GM18507 (cell line): ENCODE measurements at places on chromosomes 4 and X.

- DNase-seq, result no peak
Observed at GRCh38 chr4:17093481-17093880, 195.0 kb upstream of the LDB2 start.

- no peak for DNase-seq
Observed at GRCh38 chr4:186820391-186820891, 96.8 kb upstream of the FAT1 start.

- no peak for DNase-seq
Observed at GRCh38 chrX:2984342-2984741, 22.0 kb upstream of the ARSH start.

DNA sequence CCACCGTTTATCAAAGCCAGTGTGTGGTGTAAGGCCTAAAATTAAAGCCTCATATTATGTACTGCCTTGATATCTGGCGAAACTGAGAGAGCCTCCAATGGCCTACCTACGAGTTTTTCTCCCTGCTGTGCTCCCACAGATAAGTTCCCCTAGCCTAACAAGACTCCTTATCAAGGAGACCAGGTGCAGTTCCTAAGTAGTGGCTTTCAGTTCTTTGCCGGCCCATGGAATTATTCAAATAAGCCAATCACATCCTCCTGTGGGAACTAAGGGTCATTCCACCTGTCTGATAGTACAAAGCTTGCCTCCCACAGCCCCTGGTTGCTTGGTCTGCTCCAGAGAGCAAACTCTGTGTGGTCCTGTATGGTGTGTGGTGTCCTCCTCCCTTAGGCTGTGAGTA, 99.8 kb upstream of the TEX13C start:
- no peak for DNase-seq

GRCh38 chr4:111636961-111637585, 508.2 kb upstream of the FAM241A start:
- no peak for DNase-seq

GRCh38 chrX:72408885-72409284, 103.2 kb upstream of the CITED1 start:
- DNase-seq, result no peak

GRCh38 chr4:15444276-15444675, 16.4 kb downstream of the C1QTNF7 start:
- no peak for DNase-seq

DNA sequence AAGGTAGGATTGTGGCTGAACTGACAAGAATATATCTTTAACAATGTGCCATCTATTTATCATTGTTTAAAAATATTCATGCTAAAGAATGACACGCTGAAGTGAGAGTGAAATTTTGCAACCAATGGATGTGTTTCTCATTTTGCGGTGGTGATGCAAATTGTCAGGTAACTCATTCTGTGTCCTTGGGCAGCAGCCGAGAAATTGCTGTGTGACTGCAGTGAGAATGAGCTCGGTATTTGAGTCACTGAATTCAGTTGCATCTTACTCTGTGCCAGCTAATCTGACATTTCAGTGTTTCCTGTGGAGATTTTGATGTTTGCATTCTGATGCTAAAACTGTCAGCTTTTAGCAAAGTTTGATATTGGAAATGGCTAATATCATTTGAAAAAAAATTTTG, 28.1 kb downstream of the MCUB start:
- peak; percentile 20 for DNase-seq

DNA sequence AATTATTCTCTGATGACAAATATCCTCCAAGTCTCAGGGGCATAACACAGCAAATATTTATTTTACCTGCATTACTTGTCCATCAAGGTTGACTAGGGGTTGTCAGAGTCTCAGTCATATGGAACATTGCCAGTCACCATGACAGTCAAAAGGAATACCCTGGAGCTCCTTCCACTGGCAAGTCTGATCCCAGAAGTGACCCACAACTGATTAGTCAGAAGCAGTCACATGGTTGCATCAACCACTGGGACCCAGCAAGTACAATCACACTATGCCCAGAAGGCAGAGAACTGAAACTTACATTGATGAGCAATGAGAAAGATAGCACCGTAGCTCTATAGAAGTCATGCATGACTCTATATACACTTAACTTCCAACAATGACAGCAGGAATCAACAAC, 41.9 kb upstream of the SOD3 start:
- no peak for DNase-seq

GRCh38 chr4:8247047-8247930, 22.3 kb upstream of the HTRA3 start:
- DNase-seq, result no peak

DNA sequence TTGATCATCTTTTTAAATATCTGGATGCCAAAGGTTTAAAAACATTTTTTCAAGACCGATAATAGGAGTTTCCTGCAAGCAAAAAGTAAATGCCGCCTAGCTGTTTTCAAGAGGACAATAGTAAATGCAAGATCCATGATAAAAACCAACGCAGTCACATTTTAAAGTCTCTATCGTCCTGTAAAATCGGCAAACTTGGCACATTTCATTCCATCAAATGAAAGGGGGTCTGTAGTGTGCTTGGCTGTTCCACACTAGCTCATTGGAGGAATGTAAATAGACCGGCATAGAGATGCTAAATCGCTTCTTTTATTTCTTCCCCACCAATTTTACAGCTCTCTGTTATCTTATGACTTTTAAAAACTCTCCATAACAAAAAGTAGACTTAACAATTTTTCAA, 202.2 kb downstream of the NLGN4X start:
- no peak for DNase-seq

GRCh38 chr4:124414276-124415040, 298.1 kb downstream of the ANKRD50 start:
- no peak for DNase-seq

DNA sequence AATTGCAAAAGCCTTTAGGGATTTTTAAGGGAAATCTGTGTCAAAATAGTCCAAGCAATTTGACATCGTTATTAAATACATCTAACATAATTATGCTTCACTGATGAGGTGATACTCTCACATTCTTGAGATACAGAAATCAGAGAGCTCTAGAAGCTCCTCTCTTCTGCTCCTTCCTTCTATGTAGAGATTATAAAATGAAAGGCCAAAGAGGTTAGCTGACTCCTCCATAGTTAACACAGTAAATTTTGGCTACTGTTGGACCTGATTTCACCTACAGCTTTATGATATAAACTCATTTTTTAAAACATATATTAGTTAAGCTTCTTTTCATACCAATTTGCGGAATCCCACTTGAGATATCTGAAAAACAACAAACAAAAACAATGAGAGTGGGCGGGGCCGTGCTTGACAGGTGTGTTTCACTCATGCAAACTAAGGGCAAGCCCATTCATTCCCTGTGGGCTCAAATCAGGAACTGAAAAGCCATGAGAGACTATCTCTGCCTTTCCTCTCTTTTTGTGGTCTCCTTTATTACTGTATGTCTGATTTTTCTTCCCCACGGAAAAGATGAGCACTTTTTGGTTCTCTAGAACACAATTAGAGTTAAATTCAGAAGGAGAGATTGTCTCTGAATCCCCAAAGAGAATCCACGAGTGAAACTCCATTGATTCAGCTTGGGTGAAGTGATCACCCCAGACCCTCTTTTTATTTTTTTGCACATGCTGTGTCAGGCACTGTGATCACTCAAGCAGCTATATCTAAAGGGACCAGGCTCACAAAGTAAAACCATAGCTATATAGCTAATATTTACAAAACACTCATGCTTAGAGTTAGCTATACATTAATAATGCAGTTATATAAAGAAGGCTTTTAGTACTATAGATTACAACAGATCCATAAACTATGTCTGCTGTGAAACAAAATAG, 566.3 kb downstream of the IL15 start:
- no peak for DNase-seq

GRCh38 chrX:96721354-96721753, 36.7 kb downstream of the DIAPH2 start:
- peak; percentile 5 for DNase-seq

- DNase-seq, result no peak
Observed at GRCh38 chr4:152259866-152260265, 276.0 kb downstream of the FBXW7 start.

DNA sequence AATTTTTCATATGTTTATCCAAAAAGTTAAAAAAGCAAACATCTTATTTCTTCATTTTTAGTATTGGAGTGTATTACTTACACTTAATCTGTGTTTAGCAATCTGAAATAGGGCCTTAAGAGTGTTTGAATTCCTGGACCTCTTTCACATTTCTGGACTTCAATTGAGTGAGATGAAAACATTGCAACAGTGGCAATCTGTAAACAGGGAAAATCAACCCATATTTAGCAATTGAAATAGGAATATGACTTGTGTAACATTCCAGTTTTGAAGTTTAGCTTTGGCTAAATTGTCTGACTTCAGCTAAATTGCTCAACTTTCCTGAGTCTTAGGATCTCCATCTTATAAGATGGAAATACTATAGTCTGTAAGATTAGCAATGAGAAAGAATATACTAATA, 34.6 kb upstream of the FHL1 start:
- DNase-seq, result no peak

DNA sequence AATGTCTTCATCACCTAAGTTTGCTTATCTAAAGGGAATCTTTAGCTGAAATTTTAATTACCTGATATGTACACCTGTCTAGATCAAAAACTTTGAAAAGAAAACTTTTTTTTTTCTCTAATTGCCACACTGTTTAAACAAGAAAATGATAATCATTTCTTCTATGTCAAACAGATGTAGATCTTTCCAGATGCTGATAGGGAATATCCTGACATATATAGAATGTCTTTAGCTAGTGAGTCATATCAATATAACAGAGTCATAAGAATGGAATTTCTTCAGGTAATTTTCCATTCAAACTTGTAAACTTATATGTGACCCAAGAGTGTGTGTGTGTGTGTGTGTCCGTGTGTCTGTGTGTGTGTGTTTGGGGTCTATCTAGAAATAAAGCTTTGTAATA, 271.9 kb downstream of the GPM6A start:
- DNase-seq, result no peak

GRCh38 chr4:72712997-72713396, 144.0 kb upstream of the ADAMTS3 start:
- DNase-seq, result no peak

DNA sequence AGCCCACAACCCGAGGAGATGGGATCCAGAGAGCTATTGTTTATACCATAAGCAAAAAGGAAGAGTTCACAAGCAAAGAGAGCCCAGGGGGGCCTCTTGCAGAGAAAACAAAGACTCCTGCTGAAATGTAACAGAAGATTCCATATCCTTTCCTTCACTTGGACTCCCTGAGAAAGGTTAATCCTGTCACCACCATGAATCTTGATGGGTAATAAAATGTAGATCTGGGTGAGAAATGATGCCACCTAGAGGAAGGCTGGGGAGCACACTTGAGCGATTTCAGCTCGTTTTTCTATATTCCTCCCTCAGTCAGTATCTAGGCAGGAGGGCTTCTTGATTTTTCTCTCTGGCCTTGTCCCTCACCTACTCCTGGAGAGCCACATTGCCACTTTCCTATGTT, 10.2 kb upstream of the KCNE5 start:
- no peak for DNase-seq

- no peak for DNase-seq
Observed at GRCh38 chr4:122710434-122711308, 21.8 kb upstream of the BBS12 start.

DNA sequence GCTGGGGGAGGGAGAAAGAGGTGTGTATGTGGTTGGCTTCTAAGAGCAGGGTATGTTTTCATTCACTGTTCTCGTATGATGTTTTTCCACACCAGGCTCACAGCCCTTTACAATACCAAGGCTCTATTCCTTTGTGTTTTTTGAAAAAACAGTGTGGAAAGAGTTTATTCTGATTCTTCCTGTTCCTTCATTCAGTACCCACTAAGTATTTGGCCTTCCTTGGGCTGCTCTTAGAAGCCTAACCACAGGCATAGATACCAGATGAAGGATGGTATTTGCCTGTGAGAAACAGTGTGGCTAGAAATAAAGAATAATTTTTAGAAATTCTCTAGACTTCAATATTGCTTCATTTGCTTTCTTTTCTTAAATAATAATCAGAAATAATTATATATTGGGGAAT, 518.0 kb upstream of the DIPK2B start:
- no peak for DNase-seq

DNA sequence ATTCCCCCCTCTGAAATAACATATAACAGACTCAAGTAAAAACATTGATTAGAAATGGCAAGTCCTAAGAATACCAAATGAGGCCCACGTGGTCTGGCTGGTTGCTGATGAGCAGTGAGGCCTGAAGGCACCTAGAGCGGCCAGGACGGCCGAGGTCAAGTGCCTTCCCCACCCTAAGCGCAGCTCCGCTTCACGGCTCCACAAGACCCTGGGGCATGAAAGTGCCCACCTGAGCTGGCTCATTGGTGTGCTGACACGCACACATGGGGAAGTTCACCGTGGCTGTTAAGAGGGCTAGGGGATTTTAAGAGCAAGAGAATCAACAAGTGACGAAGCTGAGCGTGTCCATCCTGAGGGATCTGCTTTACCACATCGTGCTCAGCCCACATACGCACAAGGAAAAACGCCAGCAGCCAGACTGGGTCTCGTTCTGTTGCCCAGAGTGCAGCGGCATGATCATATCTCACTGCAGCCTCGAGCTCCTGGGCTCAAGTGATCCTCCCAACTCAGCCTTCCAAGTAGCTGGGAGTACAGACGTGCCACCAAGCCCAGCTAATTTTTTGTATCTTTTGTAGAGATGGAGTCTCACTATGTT, 22.4 kb downstream of the DCTD start:
- no peak for DNase-seq

- DNase-seq, result no peak
Observed at GRCh38 chr4:151652841-151653547, 107.8 kb downstream of the GATB start.

- DNase-seq, result no peak
Observed at GRCh38 chrX:116111934-116112595, 58.5 kb upstream of the AGTR2 start.

GRCh38 chrX:42992199-42992943, 214.4 kb upstream of the PPP1R2C start:
- DNase-seq, result no peak

GRCh38 chr4:108637856-108638255, 12.5 kb upstream of the OSTC start:
- no peak for DNase-seq

GRCh38 chr4:99591757-99592156, 17.1 kb downstream of the MTTP start:
- no peak for DNase-seq

- no peak for DNase-seq
Observed at GRCh38 chrX:22095286-22095685, 63.2 kb downstream of the PHEX start.

- no peak for DNase-seq
Observed at GRCh38 chr4:101393256-101393655, 45.9 kb upstream of the PPP3CA start.
